ENCODE measurements at places on chromosomes 1 and 21. TPM values are rescaled to one million over a fixed set of nuclear protein-coding genes. Genes with fewer than 3 reads are reported as not detected.

The VASH2 gene
- 2.8 TPM for total RNA-seq

GRCh38 chr21:36864974-36865373 lies 101.5 kb downstream of the HLCS start:
- no peaks in the 10 kb centered on the region for H3K27me3 ChIP-seq
- DNase-seq, result no peak
- H3K4me3 ChIP-seq, result no peak overlapping the region
- peaks cover 59% of the 10 kb centered on the region for H3K4me1 ChIP-seq
- peak overlapping the region; percentile 58 for H3K27ac ChIP-seq

GRCh38 chr1:51842261-51842660 lies 36.3 kb downstream of the NRDC start:
- DNase-seq, result no peak
- no peak overlapping the region for H3K27ac ChIP-seq
- H3K4me1 ChIP-seq, result peaks cover 15% of the 10 kb centered on the region
- H3K4me3 ChIP-seq, result no peak overlapping the region
- H3K36me3 ChIP-seq, result peaks cover 9% of the 10 kb centered on the region

- peaks cover 7% of the 10 kb centered on the region for H3K4me1 ChIP-seq
- no peak for DNase-seq
- no peaks in the 10 kb centered on the region for H3K36me3 ChIP-seq
- H3K27me3 ChIP-seq, result no peaks in the 10 kb centered on the region
These were observed 53.4 kb downstream of the TMPRSS15 start for GRCh38 chr21:18350216-18350615.

Data from chondrocyte (in vitro differentiated cells).